ENCODE measurements at places on chromosomes 16 and 17.

DNA sequence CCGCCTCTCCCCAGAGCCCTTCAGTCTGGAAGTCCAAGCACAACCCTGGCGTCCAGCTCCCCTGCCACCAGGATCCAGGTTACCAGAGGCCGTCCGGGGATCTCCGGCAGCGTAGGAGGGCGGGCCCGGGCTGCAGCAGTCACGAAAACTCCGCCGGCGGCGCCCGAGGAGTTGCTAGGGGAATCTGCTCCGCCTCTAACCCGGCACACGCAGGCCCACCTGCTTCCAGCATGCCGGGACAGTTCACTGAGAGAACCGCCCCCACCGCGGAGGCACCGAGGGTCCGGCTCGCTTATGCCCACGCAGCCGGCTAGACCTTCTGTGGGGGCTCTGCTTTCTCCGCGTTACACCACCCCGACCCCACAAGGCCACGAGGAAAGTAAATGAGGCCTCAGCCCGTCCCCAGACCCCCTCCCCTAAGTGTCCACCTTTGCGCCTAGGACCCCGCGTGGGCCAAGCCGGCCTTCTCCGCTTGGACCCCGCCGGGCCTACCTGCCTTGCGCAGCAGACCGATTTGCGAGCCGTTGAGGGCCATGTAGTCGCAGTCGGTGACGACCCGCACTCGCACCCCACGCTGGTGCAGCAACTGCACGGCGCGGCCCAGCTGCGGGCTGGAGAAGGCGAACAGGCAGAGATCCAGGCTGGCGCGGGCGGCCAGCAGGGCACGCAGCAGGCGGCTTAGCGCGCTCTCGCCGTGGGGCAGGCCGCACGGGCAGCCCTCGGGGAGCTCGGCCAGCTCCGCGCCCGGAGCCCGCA is 587 bp downstream of the PLD6 start:
- peak; percentile 80 for DNase-seq

GRCh38 chr16:87228363-87228762 is 88.8 kb downstream of the C16orf95 start:
- no peak for DNase-seq

DNA sequence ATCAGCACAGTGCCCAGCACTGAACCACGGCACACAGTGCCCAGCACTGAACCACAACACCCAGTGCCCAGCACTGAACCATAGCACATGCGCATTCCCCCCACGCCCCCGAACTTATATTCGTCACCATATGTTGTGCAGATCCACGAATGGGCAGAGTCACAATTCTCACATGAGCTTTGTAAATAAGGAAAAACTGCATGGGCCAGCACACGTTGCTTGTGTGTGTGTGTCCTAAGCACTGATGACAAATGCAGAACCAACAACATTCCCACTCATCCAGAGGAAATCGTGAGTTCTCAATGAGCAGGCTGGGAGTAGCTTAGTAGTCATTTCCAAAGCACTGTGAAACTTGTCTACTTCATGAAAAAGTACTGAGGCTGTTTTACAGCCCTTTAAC is 70.0 kb downstream of the ADCY9 start:
- no peak for DNase-seq

DNA sequence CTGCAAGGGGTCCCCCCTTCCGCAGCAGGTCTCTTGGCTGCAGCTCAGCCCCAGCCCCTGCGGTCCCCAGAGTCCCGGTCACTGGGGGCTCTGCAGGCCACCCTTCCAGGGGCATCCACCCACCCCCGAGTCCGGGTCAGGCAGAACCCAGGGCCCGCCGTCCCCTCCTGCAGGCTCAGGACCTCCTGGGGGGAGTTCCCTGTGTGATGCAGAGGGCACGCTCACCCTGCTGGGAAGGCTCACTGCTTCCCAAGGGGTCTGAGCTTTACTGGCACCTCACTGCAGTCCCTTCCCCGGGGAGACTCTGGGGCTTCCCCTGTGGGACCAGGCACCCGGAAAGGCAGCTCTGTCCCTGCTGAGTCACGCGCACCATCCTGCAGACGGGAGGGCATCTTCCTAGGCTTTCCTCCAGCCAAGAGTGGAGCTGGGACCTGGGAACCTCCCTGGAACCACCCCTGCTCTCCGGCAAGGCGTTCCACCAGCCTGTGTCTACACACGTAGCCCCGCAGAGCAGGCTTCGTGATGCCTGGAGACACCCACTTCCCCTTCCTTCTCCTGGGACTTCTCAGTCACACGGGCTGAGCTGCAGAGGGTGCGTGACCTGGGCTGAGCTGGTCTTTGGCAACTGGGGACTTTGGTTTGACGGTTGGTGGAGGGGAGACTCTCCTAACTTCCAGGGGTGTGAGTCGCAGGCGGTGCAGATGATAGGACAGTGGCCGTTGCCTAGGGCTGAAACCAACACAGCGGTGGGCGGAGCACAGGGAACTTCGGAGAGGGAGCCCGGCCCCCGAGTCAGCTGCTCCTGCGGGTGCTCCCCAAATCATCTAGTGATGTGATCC is 23.4 kb downstream of the SLC25A10 start:
- DNase-seq = peak; percentile 97

GRCh38 chr17:40614431-40615067 is 33.1 kb downstream of the SMARCE1 start:
- DNase-seq = no peak

GRCh38 chr17:33073416-33073815 is 81.8 kb downstream of the SPACA3 start:
- DNase-seq = no peak

GRCh38 chr16:19583665-19584300 is 28.3 kb downstream of the VPS35L start:
- DNase-seq = peak; percentile 67

DNA sequence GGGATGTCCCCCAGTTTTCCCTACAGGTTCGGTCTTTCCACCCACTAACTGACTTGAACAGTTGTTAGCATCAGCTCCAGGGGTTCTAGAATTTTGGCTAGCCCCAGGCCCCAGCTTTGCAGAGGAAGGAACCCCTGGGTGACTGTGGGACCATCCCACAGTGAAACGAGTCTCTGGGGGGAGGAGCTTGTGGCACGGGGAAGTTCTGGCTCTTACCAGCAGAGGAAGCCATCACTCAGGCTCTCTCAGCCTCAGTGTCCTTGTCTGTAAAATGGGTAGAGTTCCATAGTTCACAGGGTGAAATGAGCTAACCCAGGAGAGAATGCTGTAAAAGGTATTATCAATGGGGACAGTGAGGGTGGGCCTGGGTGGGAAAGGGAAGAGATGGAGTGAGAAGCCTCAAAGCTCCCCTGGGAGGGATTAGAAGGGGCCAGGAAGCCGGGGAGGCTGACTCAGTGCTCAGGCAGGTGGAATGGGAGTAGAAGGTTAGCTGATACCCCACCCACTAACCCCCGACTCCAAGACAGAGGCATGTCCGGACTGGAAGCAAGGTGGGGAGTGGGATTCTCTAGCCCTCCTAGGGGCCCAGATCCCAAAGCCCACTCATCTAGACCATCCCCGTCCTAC is 30.9 kb upstream of the CDC42EP4 start:
- no peak for DNase-seq

DNA sequence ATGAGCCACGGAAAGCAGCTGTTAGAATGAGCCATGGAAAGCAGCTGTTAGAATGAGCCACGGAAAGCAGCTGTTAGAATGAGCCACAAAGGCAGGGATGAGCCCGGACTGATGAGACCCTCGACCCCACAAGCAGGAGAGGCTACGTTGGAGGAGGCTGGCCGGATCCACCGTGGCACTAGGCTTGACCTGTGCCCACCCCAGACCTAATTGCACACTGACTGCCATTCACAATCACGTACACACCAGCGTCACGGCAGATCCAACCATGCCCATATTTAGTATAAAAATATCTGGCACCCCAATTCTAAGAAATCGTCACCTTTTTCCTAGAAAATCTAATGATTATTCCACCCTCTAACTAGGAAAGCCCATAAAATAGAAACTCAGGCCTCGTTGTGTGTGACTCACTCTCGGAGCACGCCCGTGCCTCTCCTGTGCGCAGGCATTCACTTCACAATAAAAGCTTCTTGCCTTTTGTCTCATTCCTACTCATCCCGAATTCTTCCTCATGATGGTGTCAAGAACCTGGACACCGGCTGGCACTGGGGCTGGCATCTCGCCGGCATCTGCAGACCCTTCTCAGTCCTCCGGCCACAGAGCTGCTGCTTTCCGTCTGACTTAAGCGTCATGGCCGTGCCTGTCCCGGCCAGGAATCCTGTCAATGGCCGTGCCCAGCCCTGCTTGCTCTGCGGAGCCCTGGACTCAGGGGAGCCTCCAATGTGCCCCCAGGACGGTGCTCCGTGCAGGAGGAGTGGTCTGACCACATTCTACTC is 5.5 kb upstream of the SECTM1 start:
- no peak for DNase-seq

DNA sequence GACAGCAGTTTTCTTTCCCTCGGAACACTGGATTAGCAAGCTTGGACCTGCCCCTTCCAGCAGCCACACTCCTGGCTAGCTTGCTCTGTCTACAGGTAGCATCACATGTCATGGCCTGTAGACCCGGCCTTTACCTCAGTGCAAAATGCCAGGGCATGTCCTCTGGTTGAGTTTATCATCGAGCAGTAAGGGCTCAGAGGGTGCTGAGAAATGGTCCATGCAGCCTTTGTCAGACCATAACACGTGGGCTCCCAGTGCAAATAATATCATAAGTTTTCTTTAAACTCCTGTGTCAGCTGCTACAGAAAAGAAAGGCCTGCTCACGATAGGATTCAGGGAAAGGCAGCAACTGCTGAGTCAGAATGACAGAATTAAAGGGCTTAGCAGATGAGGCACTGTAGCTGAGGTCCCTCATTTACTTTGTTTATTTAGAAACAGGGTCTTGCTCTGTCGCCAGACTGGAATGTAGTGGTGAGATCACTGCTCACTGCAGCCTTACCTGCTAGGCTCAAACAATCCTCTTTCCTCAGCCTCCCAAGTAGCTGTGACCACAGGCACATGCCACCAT is 8.0 kb upstream of the GNA13 start:
- no peak for DNase-seq

- DNase-seq = no peak
Measured at GRCh38 chr17:77300016-77300686, 159.4 kb downstream of the SEC14L1 start.

DNA sequence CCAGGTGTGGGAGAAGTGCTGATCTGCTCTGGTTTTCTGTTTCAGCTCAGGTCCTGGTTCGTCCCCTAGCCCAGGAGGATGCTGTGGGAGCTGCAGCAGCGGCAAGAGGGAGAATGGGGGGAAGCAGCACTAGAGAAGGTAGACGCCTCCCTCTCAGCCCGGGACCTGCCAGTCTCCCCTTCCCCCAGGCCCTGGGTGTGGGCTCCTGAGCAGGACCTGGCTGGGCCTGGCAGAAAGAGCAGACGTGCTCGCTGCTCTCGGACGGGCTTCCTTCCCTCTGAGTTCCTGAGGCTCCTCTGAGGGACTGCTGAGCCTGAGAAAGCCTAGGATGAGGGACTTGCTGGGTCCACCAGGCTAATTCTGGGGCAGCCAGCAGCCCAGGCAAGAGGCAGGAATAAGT is 3.1 kb downstream of the PRCD start:
- no peak for DNase-seq
